ENCODE measurements at places on chromosomes 6 and 20.

DNA sequence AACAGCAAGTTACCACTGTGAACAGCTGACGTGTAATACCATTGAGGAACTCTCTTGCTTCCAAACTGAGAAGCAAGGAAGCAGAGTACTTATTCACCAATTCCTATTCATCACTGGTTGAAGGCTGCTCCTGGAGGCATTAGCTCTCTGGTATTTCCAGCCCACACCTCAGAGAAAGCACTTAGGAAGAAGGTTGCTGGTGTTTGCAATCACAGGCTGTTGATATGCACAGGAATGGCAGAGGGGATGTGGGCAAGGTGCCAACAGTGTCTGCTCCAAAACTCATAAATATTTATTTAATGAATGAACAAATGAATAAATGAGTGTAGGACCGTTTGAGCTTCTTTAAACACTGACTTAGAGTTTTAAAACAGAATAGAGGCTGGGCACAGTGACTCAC lies 6.9 kb upstream of the RRBP1 start:
- DNase-seq: no peak

DNA sequence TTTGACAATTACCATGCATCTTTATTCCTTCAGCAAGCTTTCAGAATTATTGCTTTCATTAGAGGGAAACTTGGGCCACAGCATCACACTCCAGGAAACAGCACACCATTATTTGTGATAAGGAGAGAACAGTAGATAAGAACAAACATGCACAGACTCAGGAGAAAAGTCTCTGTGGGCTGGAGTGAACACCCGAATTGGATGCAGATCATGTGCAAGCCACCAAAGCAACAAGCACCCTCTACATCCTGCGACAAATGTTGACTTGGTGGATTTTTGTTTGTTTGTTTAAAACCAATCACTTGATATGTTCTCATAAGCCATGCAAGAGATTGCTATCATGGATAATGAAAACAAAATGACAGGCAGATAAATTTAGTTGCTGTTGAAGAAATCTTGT lies 67.7 kb upstream of the ZFP64 start:
- no peak for DNase-seq

- DNase-seq: peak; percentile 99
Measured at GRCh38 chr6:30781743-30782424, 37.5 kb upstream of the IER3 start.

DNA sequence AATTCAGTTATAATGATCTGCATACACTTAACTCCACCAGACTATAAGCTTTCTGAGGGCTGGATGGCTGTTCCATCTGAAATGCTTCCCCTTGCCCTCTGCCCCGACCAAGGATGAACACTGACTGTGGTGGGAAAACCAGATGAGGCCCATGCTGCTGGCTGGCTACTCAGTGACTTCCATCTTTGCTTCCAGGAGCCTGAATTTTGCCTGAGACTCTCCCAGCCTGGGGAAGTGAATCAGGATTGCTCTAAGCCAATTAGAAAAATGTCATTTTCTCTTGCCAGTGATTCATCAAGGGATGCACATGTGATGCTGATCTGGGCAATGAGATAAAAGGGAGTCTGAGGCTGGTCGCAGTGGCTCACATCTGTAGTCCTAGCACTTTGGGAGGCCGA lies 1.7 kb upstream of the TOMM34 start:
- DNase-seq: peak; percentile 86

GRCh38 chr6:167735951-167736288 lies 90.8 kb upstream of the AFDN start:
- no peak for DNase-seq

- no peak for DNase-seq
Measured at GRCh38 chr6:30311101-30311500, 15.6 kb upstream of the TRIM39 start.

DNA sequence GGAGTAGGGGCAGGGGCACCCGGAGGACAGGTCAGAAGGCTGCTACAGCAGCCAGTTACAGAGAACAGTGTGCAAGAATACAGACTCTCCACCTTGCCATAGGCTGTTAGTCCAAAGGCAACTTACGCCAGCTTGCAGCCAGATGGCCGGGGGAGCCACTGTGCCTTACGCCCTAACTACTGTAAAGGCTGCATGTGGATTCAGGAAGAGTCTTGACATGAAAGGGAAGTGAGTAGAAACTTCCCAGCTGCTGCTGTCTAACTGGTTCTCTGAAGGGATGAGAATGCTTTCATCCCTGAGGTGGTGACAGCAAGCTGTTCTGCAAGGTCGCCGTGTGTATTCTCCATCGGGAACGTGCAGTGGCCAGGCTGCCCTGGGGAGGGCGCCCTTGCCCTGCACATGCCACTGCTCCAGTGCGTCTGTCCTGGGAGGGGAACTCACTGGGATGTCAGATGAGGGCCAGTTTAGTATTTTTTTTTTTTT lies 46.1 kb downstream of the LYRM4 start:
- no peak for DNase-seq

- no peak for DNase-seq
Measured at GRCh38 chr6:167266830-167267555, 24.1 kb upstream of the UNC93A start.

DNA sequence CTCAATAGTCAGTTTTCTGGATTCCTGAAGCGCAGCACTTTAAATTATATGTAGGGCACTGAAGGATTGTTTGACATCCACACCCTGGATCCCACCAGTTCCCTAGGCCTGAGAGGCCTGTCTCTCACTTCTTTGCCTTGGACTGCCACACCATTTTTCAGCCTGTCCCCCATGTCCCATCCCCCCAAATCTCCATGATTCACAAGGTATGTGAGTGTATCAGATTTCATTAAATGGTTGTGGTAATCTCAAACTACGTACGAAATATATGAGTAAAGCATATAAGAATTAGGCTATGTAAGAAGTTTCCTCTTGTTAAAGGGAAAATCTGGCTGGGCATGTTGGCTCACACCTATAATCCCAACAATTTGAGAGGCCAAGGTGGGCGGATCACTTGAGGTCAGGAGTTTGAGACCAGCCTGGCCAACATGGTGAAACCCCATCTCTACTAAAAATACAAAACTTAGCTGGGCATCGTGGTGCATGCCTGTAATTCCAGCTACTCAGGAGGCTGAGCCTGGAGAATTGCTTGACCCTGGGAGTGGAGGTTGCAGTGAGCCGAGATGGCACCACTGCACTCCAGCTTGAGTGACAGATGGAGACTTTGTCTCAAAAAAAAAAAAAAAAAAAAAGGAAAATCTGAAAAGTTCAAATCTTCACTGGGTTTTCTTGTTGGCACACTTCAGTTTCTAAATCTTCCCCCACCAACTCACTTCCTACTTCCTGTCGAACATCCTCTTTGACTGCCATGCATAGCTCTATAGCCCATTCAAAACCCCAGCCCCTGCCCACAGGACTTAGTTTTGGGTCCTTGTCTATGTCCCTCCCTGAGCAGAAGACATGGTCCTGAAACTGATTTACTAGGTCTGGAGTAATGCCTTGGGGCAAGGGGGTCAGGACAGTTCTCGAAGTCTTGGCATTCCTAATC lies 97.3 kb upstream of the SHLD1 start:
- DNase-seq: peak; percentile 86

GRCh38 chr6:121451250-121451649 lies 15.8 kb downstream of the GJA1 start:
- no peak for DNase-seq

- DNase-seq: peak; percentile 79
Measured at GRCh38 chr20:38057351-38057972, 23.9 kb downstream of the RPRD1B start.

- peak; percentile 55 for DNase-seq
Measured at GRCh38 chr20:36017048-36017951, 48.9 kb downstream of the CNBD2 start.

GRCh38 chr6:112357791-112358190 lies 10.7 kb downstream of the RFPL4B start:
- DNase-seq: peak; percentile 56

- DNase-seq: no peak
Measured at GRCh38 chr6:116019428-116019827, 41.3 kb downstream of the FRK start.

- peak; percentile 39 for DNase-seq
Measured at GRCh38 chr6:111606620-111607115, 990 bp upstream of the TRAF3IP2 start.

DNA sequence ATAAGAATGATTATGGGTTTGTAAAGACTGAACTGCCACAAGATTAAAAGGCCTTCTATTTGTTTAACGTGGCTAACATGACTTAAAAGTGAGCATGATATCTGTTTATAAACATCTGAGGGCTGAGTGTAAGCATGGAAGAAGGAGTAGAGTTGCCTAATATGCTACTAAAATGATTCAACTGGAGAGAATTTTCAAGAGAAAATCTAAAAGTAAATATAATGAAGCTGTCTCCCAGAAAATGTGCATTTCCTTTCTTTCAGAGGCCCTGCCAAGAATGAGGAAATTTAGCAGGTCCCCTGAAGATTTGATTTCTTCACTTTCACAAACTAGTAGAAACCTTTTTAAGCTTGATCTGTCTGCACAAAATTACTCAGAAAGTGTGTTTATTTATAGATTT lies 4.2 kb upstream of the EYA4 start:
- DNase-seq: no peak
